ENCODE measurements at places on chromosomes 12 and 14.

- DNase-seq, result no peak
Measured at GRCh38 chr14:103130017-103130764, 6.9 kb downstream of the TNFAIP2 start.

GRCh38 chr12:57795354-57795753 is 12.8 kb downstream of the TSFM start:
- no peak for DNase-seq

DNA sequence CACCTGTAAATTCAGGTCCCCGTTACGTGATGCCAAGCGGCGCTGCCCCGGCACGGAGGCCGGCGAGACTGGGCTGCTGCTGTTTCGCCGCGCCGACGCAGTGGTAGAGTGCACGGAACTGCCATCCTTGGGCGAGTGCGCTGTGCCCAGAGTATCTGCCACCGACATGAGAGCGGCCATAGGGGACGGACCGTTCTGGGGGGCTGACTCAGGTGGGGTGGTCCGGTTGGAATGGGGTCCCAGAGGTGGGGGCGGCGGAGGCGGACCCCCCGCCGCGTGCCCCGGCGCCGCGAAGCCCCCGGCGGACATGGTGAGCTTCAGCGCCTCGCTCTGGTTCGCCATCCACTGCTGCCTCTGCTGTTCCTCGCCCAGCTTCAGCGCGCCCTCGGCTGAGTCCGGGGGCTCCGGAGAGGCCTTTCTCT is 2.8 kb downstream of the IRF2BPL start:
- DNase-seq, result no peak

- peak; percentile 60 for DNase-seq
Measured at GRCh38 chr12:121776190-121777098, 17.0 kb downstream of the RHOF start.

- no peak for DNase-seq
Measured at GRCh38 chr14:104694991-104695659, 5.7 kb downstream of the INF2 start.

- no peak for DNase-seq
Measured at GRCh38 chr12:85516039-85516438, 236.0 kb downstream of the ALX1 start.

GRCh38 chr14:55026441-55026792 is 482 bp downstream of the WDHD1 start:
- DNase-seq, result no peak

DNA sequence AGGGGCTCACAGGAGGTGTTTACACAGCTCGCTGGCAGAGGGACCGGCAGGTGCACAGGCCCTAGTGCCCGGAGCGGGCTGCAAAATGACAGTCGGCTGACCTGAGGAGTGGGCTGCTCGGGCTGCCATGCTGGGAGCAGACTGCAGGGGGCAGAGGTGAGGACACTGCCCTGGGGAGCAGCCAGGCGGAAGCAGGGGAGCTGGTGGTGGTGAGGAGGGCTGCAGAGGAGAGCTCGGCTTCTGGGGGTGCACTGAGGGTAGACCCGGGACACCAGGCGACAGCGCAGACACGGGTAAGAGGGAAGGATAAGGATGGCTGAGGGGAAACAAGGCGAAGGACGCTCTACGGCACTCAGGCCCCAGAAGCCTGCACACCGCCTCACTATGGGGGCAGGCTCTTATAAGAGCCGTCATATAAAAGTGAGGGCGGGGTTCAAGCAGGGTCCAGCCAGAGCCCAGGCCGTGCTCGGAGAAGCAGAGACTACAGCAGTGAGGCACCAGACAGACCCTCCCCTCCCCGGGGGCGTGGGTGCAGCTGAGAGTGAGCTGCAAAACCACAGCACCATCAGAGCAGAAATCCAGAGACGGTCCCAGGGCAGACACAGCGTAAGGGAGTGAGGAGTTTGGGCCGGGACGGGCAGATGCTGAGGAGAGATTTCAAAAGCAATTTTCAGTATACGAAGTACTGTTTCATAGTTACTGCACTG is 62.5 kb downstream of the CCDC88C start:
- DNase-seq, result no peak

- no peak for DNase-seq
Measured at GRCh38 chr12:51947246-51947996, 4.1 kb upstream of the ACVR1B start.

GRCh38 chr12:118603610-118604361 is 227.4 kb downstream of the SUDS3 start:
- DNase-seq, result no peak

DNA sequence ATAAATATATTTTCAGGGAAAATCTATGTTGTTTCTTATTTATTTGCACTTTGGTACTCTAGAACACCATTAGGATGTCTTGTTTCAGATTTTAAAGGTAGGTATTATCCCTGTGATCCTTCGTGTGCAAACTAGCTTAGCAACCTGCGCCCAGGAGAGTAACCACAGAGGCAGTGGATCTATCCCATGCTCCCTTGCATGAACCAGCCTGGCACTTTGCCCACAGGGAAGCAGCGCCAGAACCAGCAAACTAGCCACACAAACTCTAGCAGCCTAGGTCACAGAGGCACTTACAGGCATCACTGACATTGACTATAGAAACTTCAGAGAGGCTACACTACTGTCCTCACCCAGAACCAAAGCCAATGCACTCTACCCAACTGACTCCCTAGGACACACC is 76.1 kb downstream of the TSHR start:
- DNase-seq, result no peak

GRCh38 chr14:28975084-28975483 is 208.5 kb downstream of the FOXG1 start:
- no peak for DNase-seq

DNA sequence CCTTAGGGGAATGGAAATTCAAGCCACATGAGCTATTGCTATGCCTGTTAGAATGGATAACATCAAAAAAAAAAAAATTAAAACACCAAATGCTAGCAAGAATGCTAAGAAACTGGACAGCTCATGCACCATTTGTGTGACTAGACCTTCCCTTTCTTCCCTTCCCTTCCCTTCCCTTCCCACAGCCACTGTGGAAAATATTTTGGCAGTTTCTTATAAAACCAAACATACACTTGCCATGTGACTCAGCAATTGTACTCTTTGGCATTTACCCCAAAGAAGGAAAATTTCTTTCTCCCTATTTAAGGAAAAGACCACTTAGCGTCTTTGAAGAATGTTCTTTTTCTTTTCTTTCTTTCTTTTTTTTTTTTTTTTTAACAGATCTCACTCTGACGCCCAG is 49.1 kb upstream of the FKBP4 start:
- peak; percentile 15 for DNase-seq

GRCh38 chr14:93716002-93716745 is 72.1 kb downstream of the PRIMA1 start:
- DNase-seq, result no peak

GRCh38 chr12:116604178-116604895 is 45.2 kb downstream of the MAP1LC3B2 start:
- peak; percentile 58 for DNase-seq

- DNase-seq, result no peak
Measured at GRCh38 chr14:99643343-99643742, 1.6 kb upstream of the HHIPL1 start.

GRCh38 chr12:25872137-25872536 is 86.3 kb upstream of the RASSF8 start:
- DNase-seq, result no peak

DNA sequence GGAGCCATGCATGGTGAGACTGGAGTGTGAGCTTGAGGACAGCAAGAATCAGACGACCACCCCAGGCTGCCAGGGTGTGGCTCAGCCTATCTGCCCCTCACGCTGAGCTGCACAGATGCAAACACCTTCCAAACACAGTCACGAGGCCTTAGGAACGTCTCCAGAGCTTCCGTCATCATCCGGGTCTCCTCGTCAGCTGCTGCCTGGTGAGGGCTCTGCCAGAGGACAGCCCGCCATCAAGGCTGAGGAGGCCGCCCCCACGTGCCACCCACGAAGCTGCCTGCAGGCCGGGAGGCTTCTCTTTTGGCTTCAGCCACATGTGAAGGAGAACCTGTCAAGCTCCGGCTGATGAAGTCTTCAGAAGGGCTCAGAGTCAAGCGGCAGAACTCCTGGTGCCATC is 13.4 kb downstream of the DDX51 start:
- no peak for DNase-seq

DNA sequence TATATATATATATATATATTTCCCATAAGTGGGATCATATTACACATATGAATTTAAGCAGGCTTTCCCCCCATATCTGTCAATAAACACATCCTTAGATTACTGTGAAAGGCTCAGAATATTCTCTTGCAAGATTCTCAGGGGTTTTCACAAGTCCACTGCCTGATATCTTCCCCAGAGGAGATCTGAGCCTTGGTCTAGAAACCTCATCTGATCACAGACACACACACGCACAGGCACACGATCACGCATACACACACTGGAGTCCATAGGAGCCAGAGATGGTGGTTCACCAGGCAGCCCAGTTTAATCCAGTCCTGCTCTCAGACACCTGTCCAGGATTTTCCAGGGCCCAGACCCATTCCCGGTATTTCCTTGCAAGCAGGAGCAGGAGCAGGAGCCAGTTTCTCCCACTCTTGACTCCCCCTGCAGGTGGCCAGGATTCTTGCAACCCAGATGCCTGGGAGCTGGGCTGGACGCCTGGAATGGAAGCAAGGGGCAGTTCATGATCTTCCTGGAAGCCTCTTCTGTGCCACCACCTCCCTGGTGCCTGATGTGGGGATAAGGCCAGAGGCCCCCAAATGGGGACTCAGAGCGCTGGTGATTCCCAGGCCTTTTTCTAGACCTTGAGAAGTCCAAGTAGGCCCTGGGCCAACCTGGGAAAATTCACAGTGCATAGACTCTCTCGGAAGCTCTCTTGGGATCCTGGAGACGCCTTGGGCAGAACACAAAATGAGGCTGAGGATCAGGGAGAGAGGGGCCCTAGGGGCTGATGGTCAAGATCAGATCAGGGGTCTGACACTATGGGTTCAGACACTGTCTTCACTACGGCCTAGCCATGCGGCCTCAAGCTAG is 16.5 kb upstream of the KRT78 start:
- DNase-seq, result peak; percentile 69

- no peak for DNase-seq
Measured at GRCh38 chr14:41350476-41350875, 256.2 kb upstream of the LRFN5 start.

- no peak for DNase-seq
Measured at GRCh38 chr14:104156142-104156541, 17.8 kb downstream of the KIF26A start.

- DNase-seq, result no peak
Measured at GRCh38 chr12:16949371-16949770, 343.4 kb upstream of the LMO3 start.

DNA sequence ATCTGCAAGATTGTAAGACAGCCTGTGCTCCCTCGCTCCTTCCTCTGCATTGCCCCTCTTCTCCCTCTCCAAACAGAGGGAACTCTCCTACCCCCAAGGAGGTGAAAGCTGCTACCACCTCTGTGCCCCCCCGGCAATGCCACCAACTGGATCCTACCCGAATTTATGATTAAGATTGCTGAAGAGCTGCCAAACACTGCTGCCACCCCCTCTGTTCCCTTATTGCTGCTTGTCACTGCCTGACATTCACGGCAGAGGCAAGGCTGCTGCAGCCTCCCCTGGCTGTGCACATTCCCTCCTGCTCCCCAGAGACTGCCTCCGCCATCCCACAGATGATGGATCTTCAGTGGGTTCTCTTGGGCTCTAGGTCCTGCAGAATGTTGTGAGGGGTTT is 37.4 kb downstream of the DAD1 start:
- no peak for DNase-seq

DNA sequence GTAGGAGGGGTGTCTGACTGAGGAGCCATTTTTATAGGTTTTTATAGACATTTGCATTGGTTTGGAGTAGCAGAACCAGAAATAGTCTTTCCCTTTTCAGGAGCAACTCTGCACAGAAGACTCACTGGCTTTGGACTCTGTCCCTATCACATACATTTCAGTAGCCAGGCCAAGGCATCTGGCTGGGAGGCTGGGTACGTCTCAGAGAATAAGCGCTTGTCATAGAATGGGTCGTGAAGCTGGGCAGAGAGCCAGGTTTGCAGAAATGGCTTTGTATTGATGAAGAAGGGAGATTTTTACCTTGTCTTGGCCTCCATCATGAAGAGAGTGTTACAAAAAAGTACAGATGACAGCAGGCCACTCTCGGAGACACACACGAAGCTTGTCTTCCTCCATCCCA is 98.6 kb downstream of the CACNA1C start:
- DNase-seq, result no peak

DNA sequence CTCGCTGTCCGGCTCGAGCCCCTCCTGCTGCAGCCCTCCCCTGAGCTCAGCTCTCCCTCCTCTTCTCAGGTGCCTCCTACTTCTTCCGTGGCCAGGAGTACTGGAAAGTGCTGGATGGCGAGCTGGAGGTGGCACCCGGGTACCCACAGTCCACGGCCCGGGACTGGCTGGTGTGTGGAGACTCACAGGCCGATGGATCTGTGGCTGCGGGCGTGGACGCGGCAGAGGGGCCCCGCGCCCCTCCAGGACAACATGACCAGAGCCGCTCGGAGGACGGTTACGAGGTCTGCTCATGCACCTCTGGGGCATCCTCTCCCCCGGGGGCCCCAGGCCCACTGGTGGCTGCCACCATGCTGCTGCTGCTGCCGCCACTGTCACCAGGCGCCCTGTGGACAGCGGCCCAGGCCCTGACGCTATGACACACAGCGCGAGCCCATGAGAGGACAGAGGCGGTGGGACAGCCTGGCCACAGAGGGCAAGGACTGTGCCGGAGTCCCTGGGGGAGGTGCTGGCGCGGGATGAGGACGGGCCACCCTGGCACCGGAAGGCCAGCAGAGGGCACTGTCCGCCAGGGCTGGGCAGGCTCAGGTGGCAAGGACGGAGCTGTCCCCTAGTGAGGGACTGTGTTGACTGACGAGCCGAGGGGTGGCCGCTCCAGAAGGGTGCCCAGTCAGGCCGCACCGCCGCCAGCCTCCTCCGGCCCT is 22.8 kb downstream of the MMP17 start:
- DNase-seq, result no peak

DNA sequence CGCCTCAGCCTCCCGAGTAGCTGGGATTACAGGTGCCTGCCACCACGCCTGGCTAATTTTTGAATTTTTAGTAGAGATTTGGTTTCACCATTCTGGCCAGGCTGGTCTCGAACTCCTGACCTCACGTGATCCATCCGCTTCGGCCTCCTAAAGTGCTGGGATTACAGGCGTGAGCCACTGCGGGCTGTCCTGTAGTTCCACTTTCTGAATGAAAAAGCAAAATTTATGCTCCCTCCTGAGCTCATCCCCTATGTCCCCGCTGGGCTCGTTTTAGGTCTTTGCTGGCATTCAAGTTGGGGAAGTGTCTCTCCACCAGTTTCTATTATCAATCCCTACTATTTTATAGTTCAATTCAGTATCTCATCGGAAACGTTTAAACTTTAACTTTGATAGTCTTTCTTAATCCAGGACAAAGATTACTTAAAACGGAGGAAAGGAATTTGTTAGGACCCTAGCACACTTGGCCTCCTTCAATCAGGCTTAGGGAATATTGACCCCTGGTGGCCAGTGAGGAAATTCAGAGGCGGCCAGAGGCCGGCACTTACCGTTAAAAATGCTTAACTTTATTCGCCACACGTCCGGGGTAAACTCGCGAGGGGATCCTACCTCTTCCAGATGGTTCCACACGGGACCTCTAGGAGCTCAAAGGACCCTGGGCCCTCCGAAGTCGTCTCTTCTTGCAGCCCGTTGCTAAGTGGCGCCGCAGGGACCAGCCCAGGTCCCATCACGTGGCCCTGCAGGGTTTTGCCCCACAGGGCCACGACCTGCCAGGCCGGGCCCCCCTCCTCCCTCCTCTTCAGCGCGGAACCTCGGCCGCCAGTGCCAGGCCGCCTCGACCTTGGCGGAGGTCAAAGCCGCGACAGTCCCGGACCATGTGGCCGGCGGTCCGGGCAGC is 11.4 kb upstream of the DNAL1 start:
- DNase-seq, result peak; percentile 76

GRCh38 chr12:30877105-30877875 is 49.3 kb upstream of the TSPAN11 start:
- DNase-seq, result no peak
